ENCODE measurements at places on chromosomes 12 and 14. TPM values are rescaled to one million over a fixed set of nuclear protein-coding genes. Genes with fewer than 3 reads are reported as not detected.

The KRT78 gene
- total RNA-seq = 29.1 TPM

The SSTR1 gene
- total RNA-seq = 11.0 TPM

The CARMIL3 gene
- total RNA-seq = 2.8 TPM

GRCh38 chr14:30906752-30907658, 32.6 kb downstream of the COCH start:
- no peak for DNase-seq

DNA sequence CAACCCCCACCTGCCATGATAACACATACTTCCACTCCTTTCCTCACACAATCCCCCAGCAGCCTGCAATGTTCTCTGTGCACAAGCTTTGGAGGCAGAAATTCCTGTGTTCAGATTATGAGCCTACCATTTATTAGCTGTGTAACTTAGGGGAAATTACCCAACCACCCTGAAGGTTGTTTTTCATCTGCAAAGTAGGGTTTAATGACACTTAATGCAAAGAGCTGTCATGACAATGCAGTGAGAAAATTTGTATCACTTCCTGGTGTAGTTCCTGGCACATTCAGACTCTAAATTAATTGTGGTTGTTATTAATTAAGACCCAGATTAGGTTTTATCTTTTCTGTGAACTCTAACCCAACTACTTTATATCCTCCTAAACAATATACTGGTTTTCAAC, 122.4 kb upstream of the DYRK2 start:
- no peak for DNase-seq

DNA sequence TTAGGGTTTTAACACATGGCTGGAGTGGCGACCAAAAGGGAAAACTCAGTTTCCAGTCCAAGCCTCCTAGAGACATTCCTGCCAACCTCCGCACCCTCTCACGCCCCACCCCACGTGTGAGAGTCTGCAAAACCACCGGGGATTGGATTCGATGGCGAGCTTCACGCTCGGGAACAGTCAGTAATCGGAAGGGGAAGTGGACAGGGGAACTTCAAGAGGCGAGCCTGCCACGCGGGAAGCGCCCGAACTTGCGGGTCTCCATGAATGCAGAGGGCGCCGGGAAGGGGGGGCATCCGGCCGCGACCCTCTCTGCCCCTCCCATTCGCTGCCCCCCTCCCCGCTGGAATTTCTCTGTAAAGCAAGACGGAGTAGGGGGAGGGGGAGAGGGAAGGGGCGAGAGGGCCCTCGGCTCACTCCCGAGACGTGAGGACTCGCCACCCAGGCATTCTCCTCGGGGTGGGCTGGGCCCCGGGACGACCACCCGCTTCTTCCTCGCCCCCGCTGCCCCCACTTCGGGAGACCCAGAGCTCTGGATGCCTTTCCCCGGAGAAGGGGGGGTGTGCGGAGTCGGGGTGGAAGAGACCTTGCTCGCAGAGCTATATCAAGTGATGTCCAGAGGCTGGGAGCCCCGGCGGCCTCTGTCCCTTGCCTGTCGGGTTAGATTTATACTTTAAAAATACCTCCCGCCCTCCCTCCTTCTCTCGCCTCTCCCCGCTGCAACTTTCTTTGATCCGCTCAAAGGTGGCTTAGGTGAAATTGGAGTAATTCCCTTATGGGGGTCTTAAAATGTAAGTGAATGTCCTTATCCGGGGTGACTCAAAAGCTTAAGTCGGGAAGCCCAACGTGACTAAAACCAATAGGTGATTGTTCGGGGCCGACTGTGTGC, 2.5 kb upstream of the CCND2 start:
- DNase-seq = no peak
